ENCODE measurements at places on chromosomes 7 and 10. TPM values are rescaled to one million over a fixed set of nuclear protein-coding genes. Genes with fewer than 3 reads are reported as not detected.

Gene PILRA
- 2.3 TPM for total RNA-seq

Gene HOXA2
- 0.59 TPM for total RNA-seq

Gene MYO1G
- 1.9 TPM for total RNA-seq

Gene ABCC2
- total RNA-seq: 0.64 TPM

Gene TMEM273
- total RNA-seq: 12.0 TPM

Gene SGCE
- total RNA-seq: 6.1 TPM

Gene GJC3
- total RNA-seq: not detected

Gene SH2D4B
- not detected for total RNA-seq

Gene CHAT
- not detected for total RNA-seq

Gene NYAP1
- total RNA-seq: 0.08 TPM

Gene LRRN3
- 0.30 TPM for total RNA-seq

Gene PIP
- total RNA-seq: not detected

Gene TRIM73
- total RNA-seq: 0.92 TPM

Gene RSBN1L
- 7.5 TPM for total RNA-seq

Gene TDRD1
- 0.26 TPM for total RNA-seq

Gene ASAH2
- total RNA-seq: 3.6 TPM

Gene CAMK1D
- total RNA-seq: 1.8 TPM

Gene RAB19
- not detected for total RNA-seq

Gene ZNF212
- 6.4 TPM for total RNA-seq

Gene PRKG1
- 31.7 TPM for total RNA-seq

Gene WDR11
- total RNA-seq: 6.6 TPM

Gene NUTM2E
- 0.30 TPM for total RNA-seq

Gene AKAP9
- total RNA-seq: 24.6 TPM

Gene PRSS2
- total RNA-seq: 6.2 TPM

Gene PRSS37
- total RNA-seq: not detected

Gene DLX5
- not detected for total RNA-seq

Gene STEAP1B
- total RNA-seq: 0.91 TPM

Gene CALHM3
- not detected for total RNA-seq

Gene ZNF467
- total RNA-seq: 2.4 TPM
